ENCODE measurements at places on chromosomes 5 and 9.

DNA sequence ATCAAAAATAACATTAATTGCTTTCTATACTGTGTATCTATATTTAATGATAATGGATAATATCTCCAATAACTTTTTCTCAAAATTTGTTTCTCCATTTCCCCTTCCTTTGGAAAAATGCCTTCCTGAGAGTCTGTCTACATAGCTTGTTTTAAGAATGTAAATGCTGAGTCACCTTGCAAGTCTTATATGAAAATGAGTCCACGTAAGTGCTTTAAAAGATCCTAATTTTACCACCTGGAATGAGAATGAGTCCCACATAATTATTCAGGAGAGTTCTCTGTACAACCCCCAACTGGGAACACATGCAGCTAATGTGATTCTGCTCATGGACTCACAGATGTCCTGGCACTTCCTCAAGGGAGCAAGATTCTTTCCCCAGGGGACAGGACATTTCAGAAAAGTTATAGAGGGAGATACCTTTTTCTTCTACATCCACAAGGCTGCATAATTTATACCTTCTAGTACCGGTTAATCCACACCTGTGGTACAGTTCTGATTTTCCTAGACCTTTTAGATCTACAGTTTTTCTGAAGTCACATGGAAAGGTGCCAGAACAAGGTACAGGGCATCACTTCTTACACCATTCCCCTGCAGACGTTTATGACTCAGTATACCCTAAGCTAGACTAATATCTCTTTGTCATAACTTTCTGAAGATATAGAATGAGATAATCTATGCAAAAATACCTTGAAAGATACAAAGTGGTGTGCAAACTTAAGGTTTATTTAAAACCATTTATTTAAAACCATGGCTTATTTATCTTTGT, 314.1 kb downstream of the CETN3 start:
- no peak for DNase-seq

DNA sequence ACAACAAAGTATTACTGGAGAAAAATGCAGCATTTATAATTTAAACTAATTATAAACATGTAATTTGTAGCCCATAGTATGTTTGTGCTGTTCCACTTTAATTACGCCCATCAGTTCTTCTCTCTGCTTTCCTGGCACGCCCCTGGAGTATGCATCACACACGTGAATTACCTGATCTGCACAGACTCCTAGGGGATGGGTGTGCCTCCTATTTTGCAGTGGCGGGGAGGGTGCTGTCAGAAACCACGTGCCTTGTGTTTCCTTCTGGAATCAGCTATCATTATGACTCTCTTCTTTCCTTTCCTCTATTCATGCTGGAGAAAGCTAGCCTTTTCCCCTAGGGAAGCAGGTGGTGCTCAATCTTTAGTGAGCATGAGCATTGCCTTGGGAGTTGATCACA, 43.3 kb downstream of the RPS23 start:
- no peak for DNase-seq

DNA sequence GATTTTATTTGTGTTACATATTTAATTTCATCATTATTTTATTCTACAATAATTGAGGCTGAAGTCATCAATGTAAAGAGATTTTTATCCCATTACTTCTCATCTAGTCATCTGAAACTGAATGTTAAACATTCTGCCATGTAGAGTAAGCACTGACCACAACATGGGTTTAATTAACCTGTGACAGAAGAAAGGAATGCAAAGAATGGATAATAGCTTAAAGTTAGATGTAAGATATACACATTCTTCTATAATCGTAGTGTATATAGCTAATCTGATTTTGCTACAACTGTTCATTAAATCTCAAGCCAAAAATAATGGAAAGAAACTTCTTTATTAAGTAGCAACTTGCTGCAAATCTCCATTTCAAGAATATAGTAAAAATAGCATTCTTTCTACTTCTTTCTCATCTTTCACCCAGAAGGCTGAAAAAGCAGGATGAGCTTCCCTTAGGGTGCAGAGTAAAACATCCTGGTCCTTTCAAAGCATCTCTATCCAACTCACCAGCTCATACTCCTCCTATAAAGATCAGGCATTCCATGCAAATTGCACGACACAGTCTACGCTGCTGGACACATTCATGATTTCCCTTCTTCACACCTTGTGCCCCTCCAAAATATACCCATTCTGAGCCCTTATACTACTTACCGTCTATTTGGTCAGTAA, 115.2 kb downstream of the EFNA5 start:
- no peak for DNase-seq

GRCh38 chr5:20224046-20224445, 236.0 kb upstream of the CDH18 start:
- no peak for DNase-seq

DNA sequence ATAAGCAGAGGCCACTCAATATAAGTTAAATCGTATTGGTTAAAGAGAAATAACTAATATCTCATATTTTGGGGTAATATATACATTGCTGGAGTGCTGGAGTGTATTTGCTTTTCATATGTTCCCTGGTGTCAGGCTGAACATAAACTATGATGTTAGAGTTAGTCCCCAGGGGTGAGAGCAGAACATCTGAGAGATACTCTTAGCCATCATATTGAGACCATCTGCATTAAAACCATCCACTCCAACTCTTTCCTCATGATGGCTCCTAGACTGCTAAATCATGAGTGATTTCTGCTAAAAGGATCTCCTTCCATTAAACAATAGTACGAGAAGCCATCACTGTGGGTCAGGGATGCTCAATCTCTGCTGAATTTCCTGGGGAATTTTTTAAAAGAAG, 436.2 kb downstream of the DTWD2 start:
- no peak for DNase-seq
